ENCODE measurements at places on chromosomes 1 and 21. TPM values are rescaled to one million over a fixed set of nuclear protein-coding genes. Genes with fewer than 3 reads are reported as not detected.

Gene NES
- total RNA-seq = 21.0 TPM

Gene LINGO4
- total RNA-seq = not detected

Gene FCGR2B
- 6.4 TPM for total RNA-seq

Gene SERPINC1
- not detected for total RNA-seq

Gene PLA2G2D
- 0.16 TPM for total RNA-seq

- DNase-seq = no peak
- H3K27me3 ChIP-seq = no peaks in the 10 kb centered on the region
- no peak overlapping the region for H3K27ac ChIP-seq
- H3K36me3 ChIP-seq = no peaks in the 10 kb centered on the region
- H3K4me1 ChIP-seq = peaks cover 37% of the 10 kb centered on the region
These were observed 67.6 kb downstream of the OLFML2B start for GRCh38 chr1:161956097-161956496.

- H3K27ac ChIP-seq = no peak overlapping the region
- no peak overlapping the region for H3K4me3 ChIP-seq
- no peaks in the 10 kb centered on the region for H3K36me3 ChIP-seq
- H3K27me3 ChIP-seq = no peaks in the 10 kb centered on the region
These were observed 8.6 kb downstream of the IL22RA1 start for GRCh38 chr1:24134376-24134775.

DNA sequence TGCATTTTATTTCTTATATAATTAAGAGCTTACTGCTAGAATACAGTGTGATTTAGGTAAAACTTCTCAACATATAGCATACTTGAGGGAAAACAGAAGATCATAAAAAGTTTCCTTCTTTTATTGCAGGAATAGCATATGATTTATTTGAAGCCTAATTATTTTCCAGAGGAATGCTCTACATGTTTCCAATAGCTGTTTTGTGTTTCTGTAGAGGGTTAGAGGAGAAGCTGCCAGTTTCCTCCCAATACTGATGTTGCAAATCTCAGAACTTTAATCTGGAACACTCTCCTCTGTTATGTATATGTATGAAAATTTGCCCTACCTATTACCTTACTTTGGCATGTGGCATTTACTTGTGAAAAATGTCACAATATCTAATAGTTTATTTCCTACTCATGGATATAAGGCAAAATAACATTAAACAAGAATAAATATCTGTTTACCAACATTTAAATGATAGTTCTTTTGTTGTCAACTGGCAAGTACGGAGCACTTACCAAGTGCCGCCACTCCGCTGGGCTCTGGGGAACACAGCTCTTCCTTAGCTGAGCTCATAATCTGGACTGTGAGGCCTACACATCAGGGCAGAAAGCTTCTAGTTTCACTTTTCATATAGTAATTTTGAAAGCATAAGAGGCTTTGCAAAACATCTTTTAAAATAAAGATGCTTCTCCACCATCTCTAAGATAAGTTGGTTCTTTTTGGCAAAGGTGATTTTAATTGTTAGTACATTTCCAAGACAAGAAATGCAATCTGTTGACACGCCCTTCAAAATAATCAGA, 239.8 kb upstream of the C1orf105 start:
- no peaks in the 10 kb centered on the region for H3K36me3 ChIP-seq
- H3K27me3 ChIP-seq = no peaks in the 10 kb centered on the region
- H3K4me3 ChIP-seq = peak overlapping the region; percentile 10
- H3K27ac ChIP-seq = peak overlapping the region; percentile 75
- peak; percentile 78 for DNase-seq

DNA sequence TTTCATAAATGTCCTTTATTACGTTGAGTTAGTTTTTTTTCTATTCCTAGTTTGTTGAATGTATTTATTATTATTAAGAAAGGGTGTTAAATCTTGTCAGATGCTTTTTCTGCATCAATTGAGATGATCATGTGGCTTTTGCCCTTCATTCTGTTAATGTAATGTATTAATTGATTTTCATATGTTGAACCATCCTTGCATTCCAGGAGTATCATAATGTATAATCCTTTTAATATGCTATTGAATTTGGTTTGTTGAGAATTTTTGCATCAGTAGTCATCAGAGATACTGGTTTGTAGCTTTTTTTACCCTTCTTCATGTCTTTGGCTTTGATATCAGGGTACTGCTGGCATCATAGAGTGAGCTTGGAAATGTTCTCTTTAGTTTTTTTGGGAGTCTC, 100.0 kb downstream of the POFUT2 start:
- H3K27me3 ChIP-seq = no peaks in the 10 kb centered on the region
- H3K4me3 ChIP-seq = no peak overlapping the region
- H3K4me1 ChIP-seq = no peaks in the 10 kb centered on the region
- peaks cover 48% of the 10 kb centered on the region for H3K36me3 ChIP-seq
- DNase-seq = no peak
- no peak overlapping the region for H3K27ac ChIP-seq

DNA sequence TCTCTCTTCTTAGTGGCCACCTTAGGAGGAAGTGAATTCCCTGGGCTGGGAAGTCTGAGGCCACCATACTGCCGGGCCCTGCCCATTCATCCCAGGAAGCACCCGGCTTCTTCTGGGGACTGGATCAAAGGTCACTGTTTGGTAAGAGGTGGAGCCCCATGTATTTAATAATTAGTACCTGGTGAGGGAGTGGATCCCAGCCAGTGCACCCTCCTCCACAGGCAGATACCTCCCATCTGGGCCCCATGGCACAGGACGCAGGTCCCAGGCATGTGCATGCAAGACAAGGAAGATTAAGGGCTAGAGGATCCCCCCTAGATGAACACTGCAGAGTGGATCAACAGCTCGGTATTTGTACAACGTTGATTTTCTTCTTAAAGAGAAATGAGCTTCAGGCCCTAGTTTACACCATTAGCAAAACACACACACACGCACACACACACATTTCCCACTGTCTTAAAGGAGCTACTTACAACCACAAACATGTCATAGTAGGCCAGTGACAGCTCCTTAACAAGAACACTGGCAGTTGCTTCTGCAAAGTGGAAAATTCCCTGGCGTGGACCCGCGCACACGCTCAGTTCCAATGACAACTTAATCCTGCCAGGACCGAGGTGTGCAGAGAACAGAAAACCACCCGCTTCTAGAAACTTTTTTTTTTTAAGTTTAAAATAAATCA, 90.7 kb downstream of the MRPL37 start:
- H3K36me3 ChIP-seq = no peaks in the 10 kb centered on the region
- no peak for DNase-seq
- no peaks in the 10 kb centered on the region for H3K4me1 ChIP-seq
- no peak overlapping the region for H3K4me3 ChIP-seq
- no peaks in the 10 kb centered on the region for H3K27me3 ChIP-seq
- H3K27ac ChIP-seq = peak overlapping the region; percentile 72

GRCh38 chr1:26827106-26827604, 667 bp downstream of the ZDHHC18 start:
- no peaks in the 10 kb centered on the region for H3K27me3 ChIP-seq
- no peaks in the 10 kb centered on the region for H3K36me3 ChIP-seq
- H3K27ac ChIP-seq = peak overlapping the region; percentile 73
- no peak for DNase-seq

- H3K27me3 ChIP-seq = no peaks in the 10 kb centered on the region
- DNase-seq = no peak
- peak within 1 kb of the TSS; percentile 94 for H3K27ac ChIP-seq
- H3K36me3 ChIP-seq = no peaks in the 10 kb centered on the region
These were observed at the start of gene CLCNKA for GRCh38 chr1:16021681-16022080. Gene CLCNKA (plus strand): TSS chr1:16022036. CDS start chr1:16022620, 584 bp downstream.

DNA sequence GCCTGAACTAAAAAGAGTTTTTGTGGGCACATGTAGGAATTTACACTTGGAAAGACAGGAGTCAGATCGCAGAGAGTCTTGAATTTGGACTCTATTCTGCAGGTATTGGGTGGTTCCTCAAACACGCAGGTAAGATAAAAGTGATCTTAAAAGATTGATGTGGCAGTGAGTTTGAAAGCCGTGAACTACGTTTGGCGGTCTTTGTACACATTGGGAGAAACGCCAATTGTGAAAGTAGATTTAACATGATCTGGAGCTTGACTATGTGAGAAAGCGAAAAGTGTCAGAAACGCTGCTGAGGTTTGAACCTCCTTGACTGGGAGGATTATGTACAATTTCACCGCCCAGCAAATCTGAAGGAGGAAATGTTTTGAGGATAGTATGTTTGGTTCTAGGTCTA, 1.5 kb upstream of the PPP2R5A start:
- H3K4me3 ChIP-seq = no peak overlapping the region
- H3K36me3 ChIP-seq = no peaks in the 10 kb centered on the region
- no peaks in the 10 kb centered on the region for H3K27me3 ChIP-seq
- H3K27ac ChIP-seq = no peak overlapping the region
- H3K4me1 ChIP-seq = peaks cover 24% of the 10 kb centered on the region

All from sigmoid colon (tissue), 7 donors.